Activated effector memory CD4-positive, alpha-beta T cell treated with anti-CD3 and anti-CD28 coated beads, Interleukin-2, amount 50 U/mL, for 16 hours (primary cell): ENCODE measurements at places on chromosomes 6 and 20.

DNA sequence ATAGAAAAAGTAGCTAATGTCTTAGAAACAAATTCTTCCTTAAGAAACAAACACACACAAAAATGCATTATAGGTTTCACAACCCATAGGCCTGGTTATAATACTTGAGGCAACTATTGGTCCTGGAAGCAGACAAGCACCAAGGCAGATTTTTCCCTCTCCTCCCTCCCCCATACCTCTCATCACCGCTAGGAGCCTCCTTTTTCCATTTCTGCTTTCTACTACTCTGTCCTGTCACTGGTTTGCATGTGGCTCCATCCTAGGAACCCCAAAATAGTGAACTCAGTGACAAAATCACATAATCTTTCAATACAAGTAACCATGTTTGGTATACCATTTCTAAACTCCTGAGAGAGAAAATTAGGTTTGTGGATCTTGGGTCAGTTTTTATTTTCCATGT lies 66.1 kb downstream of the HMGCLL1 start:
- no peak for DNase-seq

GRCh38 chr6:168903613-168904345 lies 349.9 kb downstream of the THBS2 start:
- no peak for DNase-seq

DNA sequence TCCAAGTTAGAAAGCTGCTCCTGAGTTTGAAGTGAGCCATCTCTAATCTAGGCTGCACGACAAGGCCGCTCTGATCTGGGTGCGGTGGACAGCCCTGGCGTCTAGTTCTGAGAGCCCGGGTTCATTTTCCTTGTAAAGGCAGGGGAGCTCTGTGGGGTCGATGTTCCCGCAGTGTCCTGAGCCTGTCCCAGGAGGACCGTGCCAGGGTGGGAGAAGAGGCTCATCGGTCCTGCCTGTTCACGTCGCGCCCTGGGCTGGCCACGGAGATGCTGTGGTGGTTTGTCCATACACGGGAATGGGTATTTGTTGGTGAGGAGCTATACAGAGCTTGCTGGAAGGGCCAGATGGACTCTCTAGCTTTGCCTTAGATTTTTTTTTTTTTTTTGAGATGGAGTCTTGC lies 27.0 kb downstream of the PSMG4 start:
- DNase-seq = peak; percentile 41

- no peak for DNase-seq
These were observed 6.8 kb upstream of the BPIFA3 start for GRCh38 chr20:33210371-33210770.

GRCh38 chr6:21049572-21049971 lies 515.3 kb downstream of the CDKAL1 start:
- no peak for DNase-seq

DNA sequence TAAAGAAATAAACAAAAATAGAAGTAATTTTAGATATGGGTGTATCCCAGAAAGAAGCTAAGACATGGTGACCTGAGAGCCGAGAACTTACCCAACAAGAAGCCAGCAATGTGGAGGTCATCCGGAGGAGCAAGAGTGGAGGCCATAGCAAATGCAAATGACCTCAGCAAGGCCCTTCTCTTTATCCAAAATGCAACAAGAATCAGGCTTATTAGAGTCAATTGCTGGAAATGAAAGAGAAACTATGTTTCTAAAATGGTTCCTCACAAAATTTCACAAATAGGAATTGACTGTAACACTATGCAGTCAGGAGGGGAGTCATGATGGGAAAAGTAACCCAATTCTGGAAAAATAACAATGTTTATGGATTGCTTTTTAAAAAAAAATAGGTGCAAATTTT lies 90.4 kb downstream of the TNFAIP3 start:
- no peak for DNase-seq

GRCh38 chr20:37204056-37204455 lies 24.7 kb upstream of the MROH8 start:
- DNase-seq = no peak

DNA sequence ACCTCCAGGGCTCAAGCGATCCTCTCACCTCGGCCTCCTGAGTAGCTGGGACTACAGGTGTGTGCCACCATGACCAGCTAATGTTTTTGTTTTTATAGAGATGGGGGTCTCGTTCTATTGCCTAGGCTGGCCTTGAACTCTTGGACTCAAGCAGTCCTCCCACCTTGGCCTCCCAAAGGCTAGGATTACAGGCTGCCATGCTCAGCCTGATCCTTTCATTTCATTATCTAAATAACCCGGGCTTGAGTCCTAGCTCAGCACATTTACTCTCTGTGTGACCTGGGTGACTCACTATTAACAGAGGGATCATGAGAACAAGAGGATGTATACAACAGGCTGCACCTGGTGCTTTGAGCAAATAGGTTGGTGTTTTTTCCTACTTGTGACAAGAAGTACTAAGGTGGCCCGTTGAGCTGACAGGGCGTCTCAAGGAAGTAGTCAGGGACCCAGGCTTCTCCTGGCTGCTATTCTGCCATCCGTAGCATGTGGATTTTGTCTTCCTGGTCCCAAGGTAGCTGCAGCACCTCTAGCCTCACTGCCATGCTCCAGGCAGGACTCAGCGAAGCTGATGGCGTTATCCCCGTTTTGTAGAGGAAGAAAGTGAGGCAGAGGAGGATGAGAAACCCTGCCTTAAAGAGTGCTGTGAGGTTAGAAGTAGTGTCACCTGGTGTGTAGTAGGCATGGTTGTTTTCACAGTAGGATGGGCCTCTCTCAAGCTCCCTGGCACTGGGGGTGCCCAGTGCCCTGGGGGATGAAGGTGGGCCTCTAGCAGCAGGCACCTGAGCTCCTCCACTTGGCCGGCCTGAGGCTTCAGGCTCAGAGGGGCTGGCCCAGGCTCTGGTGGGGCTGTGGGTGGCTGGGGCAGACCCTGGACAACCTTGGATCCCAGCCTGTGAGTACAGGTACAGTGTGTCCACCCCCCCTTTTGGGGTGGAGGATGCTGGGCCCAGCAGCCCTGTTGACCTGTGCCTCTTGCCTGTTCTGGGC lies 62.4 kb downstream of the ADNP start:
- DNase-seq = no peak

GRCh38 chr6:37265860-37266259 lies 7.9 kb upstream of the TMEM217 start:
- no peak for DNase-seq

GRCh38 chr20:8039042-8039441 lies 19.5 kb upstream of the TMX4 start:
- DNase-seq = no peak

DNA sequence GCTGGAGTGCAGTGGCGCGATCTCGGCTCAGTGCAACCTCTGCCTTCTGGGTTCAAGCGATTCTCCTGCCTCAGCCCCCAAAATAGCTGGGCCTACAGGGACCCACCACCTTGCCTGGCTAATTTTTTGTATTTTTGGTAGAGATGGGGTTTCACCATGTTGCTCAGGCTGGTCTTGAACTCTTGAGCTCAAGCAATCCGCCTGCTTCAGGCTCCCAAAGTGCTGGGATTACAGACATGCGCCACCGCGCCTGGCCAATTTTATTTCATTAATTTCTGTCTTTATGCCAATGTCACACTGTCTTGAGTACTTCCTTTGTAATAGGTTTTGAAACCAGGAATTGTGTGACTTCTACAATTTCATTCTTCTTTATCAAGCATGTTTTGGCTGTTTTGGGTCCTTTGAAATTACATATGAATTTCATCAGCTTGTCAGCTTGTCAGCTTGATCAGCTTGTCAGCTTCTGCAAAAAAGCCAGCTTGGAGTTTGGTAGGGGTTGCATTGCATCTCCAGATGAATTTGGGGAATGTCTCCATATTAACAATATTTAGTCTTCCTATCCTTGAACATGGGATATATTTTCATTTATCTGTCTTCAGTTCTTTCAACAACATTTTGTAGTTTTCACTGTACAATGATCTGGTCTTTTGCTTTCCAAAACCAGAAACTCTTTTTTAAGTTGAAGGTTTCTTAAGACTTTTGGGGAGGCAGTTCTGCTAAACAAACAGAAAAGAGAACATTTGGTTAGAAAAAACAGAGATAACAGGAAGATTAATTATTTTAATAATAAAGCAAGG lies 20.8 kb downstream of the ZFAND3 start:
- no peak for DNase-seq

GRCh38 chr6:87714093-87714842 lies 12.2 kb upstream of the AKIRIN2 start:
- DNase-seq = no peak

DNA sequence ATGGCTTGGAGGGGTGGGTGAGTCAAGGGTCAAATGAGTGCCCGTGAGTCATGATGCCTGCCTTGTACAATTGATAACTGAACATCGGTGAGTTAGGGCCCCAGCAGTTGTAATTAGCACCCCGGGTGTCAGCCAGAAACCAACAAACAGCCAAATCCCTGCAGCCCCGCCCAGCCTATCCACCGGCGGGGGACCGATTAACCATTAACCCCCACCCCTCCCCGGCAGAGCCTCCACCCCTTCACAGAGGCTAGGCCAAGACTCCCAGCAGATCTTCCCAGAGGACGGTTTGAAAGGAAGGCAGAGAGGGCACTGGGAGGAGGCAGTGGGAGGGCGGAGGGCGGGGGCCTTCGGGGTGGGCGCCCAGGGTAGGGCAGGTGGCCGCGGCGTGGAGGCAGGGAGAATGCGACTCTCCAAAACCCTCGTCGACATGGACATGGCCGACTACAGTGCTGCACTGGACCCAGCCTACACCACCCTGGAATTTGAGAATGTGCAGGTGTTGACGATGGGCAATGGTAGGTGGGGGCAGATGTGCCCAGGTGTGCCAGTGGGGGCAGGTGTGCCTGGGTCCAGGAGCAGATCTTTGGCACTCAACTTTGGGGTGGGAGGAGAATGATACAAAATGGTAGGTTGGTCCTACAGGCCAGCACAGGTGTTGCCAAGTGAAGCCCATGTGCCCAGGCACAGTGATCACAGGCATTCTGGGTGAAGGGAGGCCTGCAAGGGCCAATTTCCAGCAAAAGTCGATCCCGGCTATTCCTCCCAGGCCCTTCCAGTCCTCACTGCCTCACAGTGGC lies 45.7 kb downstream of the HNF4A start:
- DNase-seq = no peak
